ENCODE measurements at places on chromosomes 7 and 10.
A peak's percentile ranks its signal among the peaks of the same experiment; 100 is the strongest.

DNA sequence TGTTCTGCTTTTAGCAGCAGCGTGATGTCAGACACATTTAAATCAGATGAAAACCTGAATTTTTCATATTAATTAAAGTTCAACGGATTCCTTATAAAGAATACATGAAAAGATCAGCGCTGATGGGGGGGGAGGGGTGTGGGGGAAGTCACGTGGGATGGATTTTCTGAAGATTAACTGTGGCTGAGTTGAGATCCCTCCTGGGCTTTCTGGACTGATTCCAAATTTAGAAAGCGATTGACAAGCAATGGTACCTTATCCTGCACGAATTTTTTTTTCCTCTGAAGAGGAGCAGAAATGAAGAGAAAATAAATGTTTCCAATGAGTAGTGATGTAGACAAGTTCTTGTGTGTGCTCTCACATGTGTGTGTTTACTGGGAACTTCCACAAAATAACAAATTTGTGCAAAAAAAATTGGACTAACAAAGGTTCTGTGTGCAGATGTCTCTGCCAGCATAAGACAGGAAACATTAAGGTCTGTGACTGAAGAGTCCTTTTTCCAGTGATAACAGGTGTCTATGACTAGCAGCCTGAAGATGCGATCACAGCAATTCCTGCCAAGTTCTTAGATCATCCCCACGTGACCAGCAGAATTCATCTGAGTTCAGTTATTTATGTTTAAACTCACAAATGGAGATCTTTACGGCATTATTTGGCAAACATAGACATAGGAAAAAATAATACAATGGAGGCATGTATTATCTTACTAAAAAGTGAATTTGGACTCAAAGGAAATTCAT lies 585.2 kb upstream of the CELF2 start:
- DNase-seq: no peak

GRCh38 chr7:149729983-149730801 lies 43.2 kb downstream of the ZNF467 start:
- DNase-seq: peak; percentile 72

- no peak for DNase-seq
Measured at GRCh38 chr7:133562621-133563020, 309.7 kb downstream of the EXOC4 start.

- DNase-seq: no peak
Measured at GRCh38 chr10:132535065-132535651, 2.4 kb upstream of the INPP5A start.

DNA sequence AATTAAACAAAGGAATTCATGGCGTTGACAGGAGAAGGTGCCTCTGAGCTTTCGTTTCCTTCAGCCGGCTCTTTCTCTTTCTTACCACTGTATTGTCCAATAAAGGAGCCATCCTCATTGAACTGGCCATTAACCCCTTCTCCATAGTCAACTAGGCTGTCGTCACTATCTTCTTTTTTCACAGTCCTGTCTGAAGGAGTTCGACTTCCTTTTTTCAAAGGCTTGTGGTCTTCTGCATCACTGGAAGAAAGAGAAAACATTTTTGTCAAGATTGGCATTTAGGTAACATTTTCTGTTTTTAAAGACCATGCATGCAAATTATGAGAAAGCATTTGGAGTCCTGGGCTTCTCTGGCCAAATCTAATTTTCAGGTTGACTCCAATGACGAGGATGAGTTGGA lies 19.7 kb upstream of the LAMB4 start:
- DNase-seq: no peak
